Dermis blood vessel endothelial cell (primary cell): ENCODE measurements at places on chromosomes 2 and 18. TPM values are rescaled to one million over a fixed set of nuclear protein-coding genes. Genes with fewer than 3 reads are reported as not detected.

Gene IL36G
- not detected in 2 replicates for total RNA-seq

Gene IL1F10
- not detected in 2 replicates for total RNA-seq

DNA sequence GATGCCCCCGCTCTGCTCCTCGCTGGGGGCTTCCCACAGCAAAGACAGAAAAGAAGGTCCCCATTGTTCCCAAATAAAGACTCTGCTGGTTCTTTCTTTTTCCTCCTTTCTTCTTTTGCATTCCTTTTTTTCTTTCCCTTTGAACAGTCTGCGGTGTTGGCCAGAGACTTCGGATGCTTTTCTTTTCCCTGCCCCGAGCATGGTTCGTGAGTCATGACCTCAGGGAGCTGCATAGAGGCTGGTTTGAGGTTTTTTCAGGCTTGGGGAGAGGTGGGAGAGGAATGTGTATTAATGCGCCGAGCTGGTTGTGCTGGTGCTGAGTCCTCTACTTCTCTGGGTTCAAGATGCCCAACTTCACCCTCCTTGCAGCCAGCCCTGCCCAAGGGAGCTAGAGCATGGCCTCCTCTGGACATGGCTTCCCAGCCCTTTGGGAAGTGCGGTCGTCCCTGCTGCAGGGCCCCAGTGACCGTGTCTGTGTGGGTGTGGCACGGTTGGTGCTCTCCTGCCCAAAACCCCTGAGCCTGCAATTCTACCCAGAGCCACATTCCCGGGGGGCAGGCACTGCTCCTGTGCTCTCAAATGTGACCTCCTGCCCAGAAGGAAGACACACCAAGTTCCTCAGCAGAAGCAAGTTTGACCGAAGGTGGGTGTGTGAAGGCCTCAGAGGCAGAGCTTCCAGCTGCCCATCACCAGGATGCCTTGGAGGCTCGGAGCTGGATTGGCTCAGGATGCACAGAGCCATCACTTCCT, 9.0 kb upstream of the ARHGEF4 start:
- no peak for DNase-seq

DNA sequence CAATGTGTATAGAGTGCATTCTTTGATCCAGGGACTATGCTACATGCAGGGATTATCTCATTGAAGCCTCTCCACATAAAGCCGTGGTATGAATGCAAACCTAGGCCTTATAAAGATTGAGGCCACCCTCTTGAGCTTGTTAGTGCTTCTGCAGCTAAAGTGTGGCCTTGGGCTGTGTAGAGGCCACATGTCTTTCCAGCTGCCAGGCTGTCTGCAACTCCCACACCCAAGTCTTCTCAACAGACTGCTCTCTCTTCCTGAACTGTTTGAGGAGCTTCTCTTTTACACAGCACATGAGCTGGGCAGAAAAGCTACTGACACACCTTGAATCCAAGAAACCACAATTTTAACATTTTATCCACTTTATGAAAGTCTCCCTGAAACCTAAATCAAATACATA, 119.2 kb upstream of the MEX3C start:
- DNase-seq: no peak

- no peak for DNase-seq
Observed at GRCh38 chr2:124763611-124764010, 738.5 kb downstream of the CNTNAP5 start.
